A172 (cell line): ENCODE measurements at places on chromosomes 7 and 10. TPM values are rescaled to one million over a fixed set of nuclear protein-coding genes. Genes with fewer than 3 reads are reported as not detected.

- no peak for DNase-seq
These were observed 544.3 kb downstream of the TCERG1L start for GRCh38 chr10:130767116-130767730.

- no peak for DNase-seq
These were observed 24.3 kb downstream of the PDZD8 start for GRCh38 chr10:117350909-117351308.

Gene ZMYND11
- 91.1 and 113 TPM in 2 replicates for total RNA-seq

Gene RPEL1
- total RNA-seq, result 0.05 and 0.17 TPM in 2 replicates

- no peak for DNase-seq
These were observed 231.4 kb downstream of the DNAJB6 start for GRCh38 chr7:157568106-157568769.

GRCh38 chr10:24383681-24384106 lies 174.8 kb downstream of the KIAA1217 start:
- peak; percentile 98 for DNase-seq

DNA sequence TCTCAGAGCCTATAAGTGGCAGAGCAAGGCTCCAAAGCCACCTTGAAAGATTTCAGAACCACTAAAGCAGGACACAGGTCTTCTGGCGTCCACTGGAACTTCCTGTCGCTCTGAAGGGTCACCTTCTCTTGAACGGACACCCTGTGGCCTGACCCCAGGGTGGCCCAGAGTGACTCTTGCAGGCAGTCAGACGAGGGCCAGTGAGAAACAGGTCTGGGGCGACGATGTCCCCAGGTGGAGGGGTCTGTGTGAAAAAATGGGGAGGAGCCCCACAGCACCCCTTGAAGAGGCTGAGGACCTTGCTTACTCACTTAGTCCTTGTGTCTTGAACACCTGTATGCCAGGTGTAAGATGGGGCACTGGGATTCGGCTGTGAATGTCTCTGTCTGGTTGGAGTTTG lies 946 bp upstream of the RASGEF1A start:
- DNase-seq, result no peak

DNA sequence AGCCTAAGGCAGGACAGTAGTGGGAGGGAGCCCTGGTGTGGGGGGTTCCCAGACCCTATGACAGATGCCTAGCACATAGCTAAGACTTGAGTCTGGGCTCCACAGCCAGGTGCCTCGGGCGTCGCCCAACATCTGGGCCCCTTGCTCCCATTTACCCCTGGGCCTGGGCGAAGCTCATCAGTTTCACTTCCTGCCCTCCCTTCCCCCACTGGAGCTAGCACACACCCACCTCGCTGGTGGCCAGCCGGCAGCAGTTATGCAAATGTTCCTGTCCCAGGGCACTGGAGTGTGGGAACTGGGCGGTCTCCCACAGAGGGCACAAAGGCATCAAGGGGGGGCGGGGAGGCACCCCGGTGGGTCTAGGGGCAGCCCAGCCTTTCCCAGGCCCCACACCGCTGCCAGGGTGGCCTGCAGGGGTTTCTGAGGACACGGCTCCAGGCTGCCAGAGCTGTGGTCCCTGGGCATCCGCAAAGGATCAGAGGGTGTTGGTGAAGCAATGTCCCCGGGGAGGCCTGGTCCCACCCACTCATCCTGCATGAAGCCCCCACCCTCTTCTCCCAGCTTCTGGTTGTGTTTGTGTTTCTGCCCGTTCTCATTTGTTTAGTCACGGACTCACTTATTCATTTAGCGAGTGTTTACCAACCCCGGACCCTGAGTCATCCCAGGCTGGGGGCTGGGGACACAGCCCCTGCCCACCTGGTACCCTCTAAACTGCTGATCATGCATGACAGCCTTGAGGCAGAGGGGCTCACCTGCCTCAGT lies 20.4 kb downstream of the SH2B2 start:
- peak; percentile 48 for DNase-seq

DNA sequence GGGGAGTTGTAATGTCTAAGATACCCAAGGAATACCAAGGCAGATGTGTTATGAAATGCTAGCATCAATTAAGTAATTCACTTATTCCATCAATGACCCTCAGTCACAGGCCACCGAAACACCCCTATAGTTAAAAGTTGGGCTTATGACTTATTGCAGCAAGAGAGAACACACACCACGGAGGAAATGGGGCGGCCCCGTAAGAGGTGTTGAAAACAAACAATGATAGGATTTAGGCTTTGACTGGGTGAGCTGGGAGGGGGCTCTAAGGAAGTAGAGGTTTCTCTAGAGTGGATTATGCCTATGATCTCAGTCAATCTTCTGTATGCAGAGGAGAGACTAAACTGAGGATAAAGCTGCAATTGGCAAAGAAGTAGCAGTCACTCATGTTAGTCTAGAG lies 45.4 kb upstream of the PRKCQ start:
- no peak for DNase-seq

GRCh38 chr7:72098807-72099580 lies 313.1 kb downstream of the CALN1 start:
- no peak for DNase-seq

DNA sequence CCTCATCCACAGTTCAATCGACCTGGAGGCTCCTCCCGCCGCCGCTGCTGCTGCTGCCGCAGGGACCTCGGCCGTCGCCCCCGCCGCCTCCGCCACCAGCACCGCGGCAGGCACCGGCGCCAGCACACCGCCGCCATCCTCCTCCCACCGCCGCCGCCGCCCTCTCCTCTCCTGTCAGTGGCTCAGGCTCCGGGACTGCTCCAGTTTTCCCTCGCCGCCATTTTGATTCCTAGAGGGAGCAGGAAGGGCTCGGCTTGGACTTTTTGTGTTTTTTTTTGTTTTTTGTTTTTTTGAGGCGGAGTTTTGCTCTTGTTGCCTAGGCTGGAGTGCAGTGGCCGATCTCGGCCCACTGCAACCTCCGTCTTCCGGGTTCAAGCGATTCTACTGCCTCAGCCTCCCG lies 3.0 kb upstream of the MCM10 start:
- no peak for DNase-seq

Gene AGR2
- total RNA-seq, result not detected in 2 replicates

DNA sequence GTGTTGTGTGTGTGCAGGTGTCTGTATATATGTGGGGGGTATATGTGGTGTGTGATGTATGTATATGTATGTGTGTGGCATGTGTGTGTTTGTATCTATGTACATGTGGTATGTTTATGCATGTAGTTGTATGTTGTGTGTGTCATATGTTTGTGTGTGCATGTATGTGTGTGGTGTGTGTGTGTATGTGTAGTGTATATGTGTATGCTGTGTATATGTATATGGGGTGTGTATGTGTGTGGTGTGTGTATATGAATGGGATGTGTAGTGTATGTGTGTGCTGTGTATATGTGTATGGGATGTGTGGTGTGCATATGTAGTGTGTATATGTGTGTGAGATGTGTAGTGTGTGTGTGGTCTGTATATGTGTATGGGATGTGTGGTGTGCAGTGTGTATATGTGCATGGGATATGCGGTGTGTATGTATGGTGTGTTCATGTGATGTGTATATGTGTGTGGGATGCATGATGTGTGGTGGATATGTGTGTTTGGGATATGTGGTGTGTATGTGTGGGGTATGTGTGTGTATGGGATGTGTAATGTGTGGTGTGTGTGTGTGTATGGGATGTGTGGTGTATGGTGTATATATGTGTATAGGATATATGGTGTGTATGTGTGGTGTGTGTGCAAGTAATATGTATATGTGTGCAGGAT lies 30.0 kb downstream of the IKZF1 start:
- no peak for DNase-seq

DNA sequence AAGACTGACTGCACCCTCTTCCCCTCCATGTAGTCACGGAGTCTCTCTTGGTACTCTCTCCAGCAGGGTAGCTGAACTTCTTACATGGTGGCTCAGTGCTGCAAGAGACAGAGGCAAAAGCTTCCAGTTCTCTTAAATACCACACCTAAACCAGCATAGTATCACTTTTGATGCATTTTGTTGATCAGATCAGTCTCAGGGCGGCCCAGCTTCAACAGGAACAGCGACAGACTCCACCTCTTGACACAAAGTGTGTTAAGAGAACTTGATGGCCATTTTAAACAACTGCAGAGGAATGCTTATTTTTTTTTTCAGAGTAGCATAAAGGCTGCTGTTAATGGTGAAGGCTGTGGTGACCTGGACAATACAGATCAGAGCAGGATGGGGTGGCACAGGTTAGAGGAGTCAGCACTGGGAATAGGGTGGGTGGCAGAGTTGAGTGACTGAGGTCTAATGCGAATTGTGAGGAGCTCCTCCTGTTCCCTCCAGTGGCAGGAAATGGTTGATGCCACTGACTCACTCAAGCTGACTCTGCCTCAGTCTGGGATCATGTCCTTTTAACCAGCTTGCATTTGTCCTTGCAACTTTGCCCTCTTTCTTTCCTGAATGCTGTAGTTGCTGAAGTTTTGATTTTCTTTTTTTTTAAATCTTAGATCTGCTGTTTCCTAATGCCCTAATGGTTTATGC lies 17.3 kb downstream of the MGAM start:
- peak; percentile 41 for DNase-seq

Gene SLIT1
- total RNA-seq, result not detected in 2 replicates

DNA sequence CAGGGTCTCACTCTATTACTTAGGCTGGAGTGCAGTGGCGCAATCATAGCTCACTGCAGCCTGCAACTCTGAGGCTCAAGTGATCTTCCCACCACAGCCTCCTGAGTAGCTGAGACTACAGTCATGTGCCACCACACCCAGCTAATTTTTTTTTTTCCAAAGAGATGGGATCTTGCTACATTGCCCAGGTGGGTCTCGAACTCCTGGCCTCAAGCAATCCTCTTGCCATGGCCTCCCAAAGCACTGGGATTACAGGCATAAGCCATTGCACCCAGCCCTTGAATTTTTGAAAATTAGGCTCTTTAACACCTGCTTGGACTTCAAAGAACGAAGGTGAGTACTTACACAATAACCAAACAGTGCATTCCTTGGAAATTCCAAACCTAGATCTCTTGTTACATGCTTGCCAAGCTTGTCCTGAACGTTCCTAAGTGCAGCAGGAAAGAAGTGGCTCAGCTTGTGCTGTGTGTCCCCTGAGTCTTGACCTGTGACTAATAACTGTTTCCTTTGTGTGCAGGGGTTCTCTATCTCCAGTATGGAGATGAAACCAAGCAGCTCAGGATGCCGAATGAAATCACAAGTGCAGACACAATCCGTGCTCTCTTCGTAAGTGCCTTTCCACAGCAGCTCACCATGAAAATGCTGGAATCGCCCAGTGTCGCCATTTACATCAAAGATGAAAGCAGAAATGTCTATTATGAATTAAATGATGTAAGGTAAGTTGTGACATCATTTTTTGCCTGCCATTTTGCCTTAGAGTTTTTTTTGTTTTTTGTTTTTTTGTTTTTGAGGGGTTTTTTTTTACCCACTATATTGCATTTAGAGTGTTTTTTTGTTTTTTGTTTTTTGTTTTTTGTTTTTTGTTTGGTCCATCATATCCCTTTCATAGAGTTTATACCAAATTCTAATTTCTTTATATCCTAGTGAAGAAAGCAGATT lies 223.8 kb downstream of the KIAA1217 start:
- DNase-seq, result peak; percentile 31

- DNase-seq, result no peak
These were observed 657.6 kb downstream of the PARD3 start for GRCh38 chr10:34157501-34157900.

GRCh38 chr10:119634219-119634544 lies 17.0 kb upstream of the BAG3 start:
- DNase-seq, result no peak

- peak; percentile 9 for DNase-seq
These were observed 85.8 kb downstream of the CALD1 start for GRCh38 chr7:134865001-134865845.

Gene DNA2
- 22.7 and 31.1 TPM in 2 replicates for total RNA-seq

- DNase-seq, result peak; percentile 86
These were observed 6.2 kb upstream of the RRP12 start for GRCh38 chr10:97407211-97407951.

Gene ZNF655
- 90.2 and 92.1 TPM in 2 replicates for total RNA-seq

Gene NRG3
- 0.16 TPM in 1 of 2 replicates, not detected in the other for total RNA-seq

Gene UNCX
- not detected in 2 replicates for total RNA-seq

Gene CC2D2B
- total RNA-seq, result 0.09 and 0.12 TPM in 2 replicates

- no peak for DNase-seq
These were observed 404.5 kb downstream of the ADRA2A start for GRCh38 chr10:111481261-111481826.

Gene CLIP2
- total RNA-seq, result 43.9 and 47.4 TPM in 2 replicates

GRCh38 chr10:44352316-44353127 lies 32.4 kb downstream of the CXCL12 start:
- DNase-seq, result peak; percentile 21

DNA sequence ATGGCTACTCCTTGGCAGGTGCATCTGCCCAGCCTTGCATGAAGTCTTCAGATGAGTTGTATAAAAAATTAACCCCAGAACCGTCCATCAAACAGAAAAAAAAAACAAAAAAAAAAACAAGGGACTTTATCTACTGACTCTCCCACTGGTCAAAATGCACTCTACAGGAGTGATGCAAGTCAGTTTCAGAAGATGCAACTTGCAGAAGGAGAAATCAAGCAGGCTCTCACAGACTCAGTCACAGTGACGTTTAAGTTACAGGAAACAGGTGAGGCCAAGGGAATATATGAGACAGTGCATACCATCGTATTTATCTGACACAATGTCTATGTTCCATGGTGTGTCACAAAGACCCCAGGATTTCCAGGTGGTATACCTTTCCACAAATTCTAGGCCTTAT lies 17.5 kb upstream of the PRPS1L1 start:
- DNase-seq, result no peak

GRCh38 chr10:21495752-21496342 lies 29.6 kb downstream of the SKIDA1 start:
- DNase-seq, result peak; percentile 78

- no peak for DNase-seq
These were observed 131.9 kb downstream of the SDK1 start for GRCh38 chr7:3432911-3433310.

Gene CCDC172
- not detected in 2 replicates for total RNA-seq

GRCh38 chr7:96076350-96076707 lies 245.6 kb downstream of the SLC25A13 start:
- no peak for DNase-seq

Gene ARHGEF35
- total RNA-seq, result not detected in 2 replicates

Gene PON1
- not detected in 2 replicates for total RNA-seq

GRCh38 chr10:125557311-125557710 lies 125.7 kb downstream of the TEX36 start:
- DNase-seq, result no peak
